ENCODE measurements at places on chromosomes 1 and 21.

DNA sequence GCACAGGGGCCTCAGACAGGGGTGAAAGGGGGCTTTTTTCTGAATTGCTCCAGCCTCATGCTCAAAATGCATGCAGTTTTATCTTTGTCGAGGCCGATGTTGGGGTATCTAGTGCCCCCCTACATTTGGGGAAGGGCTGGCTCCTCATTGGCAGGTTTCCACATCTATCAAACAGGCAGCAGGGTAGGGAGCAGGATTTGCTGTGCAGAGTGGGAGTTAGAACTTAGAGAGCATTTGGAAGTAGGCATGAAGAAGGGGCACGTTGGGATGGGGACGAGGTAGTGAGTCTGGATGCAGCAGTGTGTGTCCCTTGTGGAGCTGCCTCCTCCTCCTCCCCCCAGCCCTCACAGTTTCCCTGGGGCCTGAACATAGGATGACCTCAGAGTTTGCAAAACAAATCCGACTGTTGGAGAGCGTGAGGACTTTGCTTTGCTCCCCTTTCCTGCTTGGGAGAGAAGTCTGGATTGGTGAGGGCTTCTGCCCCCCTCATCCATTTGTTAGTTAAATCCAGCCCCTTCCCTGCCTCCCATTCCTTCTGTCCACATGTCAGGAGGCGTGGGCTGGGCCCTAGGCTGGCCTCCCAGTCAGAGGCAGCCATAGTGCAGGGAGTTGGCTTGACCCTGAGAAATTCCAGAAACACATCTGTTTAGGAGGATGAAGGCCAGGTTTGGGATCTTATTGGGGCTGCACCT lies 36.9 kb upstream of the GPR37L1 start:
- no peak for DNase-seq

DNA sequence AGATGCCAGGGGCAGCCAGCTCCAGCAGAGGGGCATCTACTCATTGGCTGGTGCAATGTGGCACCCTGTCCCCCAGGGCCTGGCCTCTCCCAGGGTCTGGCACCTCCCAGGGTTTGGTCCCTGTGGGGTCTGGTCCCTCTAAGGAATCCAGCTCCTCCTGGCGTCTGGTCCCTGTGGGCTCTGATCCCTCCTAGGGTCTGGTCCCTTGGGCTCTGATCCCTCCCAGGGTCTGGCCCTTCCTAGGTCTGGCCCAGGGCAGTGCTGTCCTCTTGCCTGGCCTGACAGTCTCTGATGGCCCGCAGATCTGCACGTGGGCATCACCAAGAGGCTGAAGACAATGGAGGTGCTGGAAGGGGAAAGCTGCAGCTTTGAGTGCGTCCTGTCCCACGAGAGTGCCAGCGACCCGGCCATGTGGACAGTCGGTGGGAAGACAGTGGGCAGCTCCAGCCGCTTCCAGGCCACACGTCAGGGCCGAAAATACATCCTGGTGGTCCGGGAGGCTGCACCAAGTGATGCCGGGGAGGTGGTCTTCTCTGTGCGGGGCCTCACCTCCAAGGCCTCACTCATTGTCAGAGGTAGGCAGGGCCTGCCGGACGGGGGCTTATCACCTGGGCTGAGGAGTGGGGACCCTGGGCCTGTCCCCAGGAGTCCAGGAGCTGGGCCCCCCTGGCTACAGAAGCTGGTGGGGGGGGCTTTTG lies 73.9 kb downstream of the OBSCN start:
- no peak for DNase-seq

DNA sequence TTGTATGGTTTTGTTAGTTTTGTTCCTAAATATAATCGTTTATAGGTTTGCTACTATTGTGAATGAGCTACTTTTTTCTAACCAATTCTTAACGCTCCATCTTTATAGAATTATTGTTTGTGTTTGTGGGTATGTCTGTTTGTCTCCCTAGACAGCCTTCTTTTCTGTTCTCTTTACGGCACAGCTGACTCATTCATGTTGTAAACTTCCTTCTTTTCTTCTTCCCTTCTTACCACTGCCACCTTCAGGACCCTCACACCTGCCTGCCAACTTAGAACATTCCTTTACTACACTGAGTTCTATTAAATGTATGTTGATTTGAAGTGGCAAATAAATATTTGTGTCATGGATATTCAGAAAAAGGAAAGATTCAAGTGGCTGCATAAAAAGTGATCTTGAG lies 29.1 kb downstream of the AK5 start:
- no peak for DNase-seq

- DNase-seq, result peak; percentile 71
Observed at GRCh38 chr1:172976222-172977041, 74.3 kb downstream of the TNFSF18 start.

- DNase-seq, result no peak
Observed at GRCh38 chr1:91548376-91549040, 47.9 kb downstream of the CDC7 start.

- no peak for DNase-seq
Observed at GRCh38 chr21:39110431-39110830, 72.8 kb downstream of the PSMG1 start.

DNA sequence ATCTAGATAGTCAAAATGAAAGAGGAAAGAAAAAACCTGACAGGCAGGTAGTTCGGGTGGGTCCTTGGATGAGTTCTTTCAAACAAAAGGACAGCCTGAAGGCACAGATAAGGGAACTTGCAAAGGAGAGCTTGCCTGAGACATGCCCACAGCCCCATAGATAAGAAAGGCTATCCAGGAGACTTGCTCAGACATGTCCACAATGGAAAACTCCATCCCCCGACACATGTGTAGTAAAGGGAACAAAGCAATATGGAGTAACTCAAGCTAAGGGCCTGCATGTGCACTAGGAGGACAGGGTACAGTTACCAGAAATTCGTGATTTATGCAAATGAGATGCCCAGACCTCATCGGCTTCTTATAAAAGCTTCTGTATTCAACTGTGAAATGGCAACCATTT lies 281.5 kb downstream of the NEGR1 start:
- DNase-seq, result no peak

DNA sequence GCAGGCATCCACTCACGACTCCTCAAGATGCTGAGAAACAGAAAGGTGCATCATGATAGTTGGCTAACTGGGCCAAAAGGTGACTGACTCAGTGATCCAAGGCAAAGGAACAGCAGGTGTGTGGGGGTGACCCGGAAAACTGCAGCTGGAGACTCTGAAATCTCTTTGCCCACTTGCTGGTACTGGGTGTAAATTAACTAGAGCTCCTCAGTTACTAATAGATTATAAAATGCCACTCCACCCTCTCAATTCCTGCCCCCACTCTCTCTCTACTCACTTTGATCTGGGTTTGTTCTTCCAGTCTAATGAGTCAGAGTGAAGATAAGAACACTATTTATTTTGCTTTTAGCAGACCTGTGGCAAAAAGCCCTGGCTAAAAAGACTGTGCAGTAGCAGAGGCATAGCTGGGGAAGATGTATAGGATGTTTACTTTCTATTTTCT lies 7.2 kb upstream of the PIGC start:
- peak; percentile 87 for DNase-seq

- no peak for DNase-seq
Observed at GRCh38 chr1:164846731-164847691, 288.0 kb downstream of the PBX1 start.

- DNase-seq, result peak; percentile 100
Observed at GRCh38 chr1:214427871-214428277, 123.5 kb downstream of the PTPN14 start.
